ENCODE measurements at places on chromosomes 11 and 22.
A peak's percentile ranks its signal among the peaks of the same experiment; 100 is the strongest.

GRCh38 chr11:1927026-1927847 is 7.7 kb downstream of the TNNT3 start:
- DNase-seq = no peak

GRCh38 chr11:45560913-45561281 is 104.5 kb downstream of the CHST1 start:
- DNase-seq = peak; percentile 95

DNA sequence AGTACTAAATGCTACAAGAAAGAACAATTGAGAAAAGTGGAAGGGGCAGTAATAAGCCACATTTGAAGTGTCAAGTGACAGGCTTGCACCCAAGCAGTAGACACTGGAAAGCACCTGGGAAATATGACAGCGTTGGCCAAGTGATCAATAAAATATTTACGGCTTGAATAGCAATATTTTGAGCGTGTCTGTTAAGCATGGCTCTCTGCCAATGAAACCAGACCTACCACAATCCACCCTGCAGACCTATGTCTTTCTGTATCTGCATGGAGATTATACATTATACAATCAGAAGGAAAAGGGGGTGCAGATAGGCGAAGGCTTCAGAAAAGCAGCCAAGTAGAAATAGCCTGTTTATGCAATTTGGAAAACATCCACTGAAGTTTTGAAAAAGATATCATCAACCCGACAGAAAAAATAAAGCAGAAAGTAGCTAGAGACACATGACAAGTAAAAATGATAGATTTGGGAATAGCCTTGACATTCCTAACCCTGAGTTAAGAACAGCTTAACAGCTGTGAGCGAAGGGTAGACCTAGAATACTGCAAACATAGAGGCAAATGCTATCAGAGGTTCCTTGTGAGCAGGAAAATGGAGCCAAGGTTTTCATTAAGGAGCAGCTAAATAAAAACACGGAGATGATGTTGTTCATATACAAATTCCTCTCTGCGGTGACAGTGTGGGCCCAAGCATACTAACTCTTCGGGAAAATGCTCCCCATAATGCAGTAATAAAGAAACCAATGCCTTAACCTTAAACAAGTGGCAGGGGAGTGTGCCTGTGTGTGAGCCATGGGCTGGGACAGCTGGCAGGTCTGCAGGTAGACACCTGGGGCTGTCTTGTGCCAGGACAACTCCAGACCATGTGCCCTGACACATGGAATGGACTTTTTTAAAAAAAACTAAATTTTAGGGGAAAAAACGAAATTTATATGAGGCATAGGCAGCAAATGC is 71.3 kb downstream of the ETS1 start:
- DNase-seq = no peak

DNA sequence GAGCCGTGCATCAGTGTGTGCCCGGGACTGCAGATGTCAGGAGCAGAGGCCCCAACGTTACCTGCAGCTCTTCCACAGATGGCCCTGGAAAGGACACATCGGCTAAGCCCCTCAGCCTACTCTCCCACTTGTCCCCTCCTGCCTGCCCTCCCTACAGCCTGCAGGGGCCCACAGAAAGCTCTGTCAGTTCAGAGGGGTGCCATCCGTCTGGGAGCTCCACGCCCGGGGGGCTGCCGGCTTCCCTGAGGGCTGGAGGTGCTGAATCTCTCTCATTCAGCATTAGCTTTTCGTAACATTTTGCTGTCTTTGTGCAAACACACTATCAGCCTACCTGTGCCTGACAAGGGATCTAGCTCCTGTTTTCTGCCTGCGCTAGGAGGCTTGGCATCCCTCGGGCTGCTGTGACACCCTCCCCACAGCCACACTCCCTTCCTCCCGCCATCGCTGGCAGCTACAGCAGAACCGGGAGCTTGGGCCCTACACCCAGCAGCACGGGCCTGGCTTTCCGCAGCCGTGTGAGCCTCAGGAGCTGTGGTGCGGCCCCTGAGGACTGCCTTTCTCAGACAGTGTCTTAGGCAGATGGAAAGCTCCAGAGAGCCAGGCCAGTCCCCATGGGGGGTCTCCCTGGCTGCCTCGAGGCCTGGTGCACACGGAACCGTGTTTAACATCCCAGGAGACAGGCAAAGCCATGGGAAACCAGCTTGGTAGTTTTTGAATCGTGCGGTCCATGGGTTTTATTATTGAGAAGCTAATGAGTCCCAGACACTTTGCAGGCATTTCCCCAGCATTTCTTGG is 198.3 kb upstream of the B3GAT1 start:
- DNase-seq = no peak

DNA sequence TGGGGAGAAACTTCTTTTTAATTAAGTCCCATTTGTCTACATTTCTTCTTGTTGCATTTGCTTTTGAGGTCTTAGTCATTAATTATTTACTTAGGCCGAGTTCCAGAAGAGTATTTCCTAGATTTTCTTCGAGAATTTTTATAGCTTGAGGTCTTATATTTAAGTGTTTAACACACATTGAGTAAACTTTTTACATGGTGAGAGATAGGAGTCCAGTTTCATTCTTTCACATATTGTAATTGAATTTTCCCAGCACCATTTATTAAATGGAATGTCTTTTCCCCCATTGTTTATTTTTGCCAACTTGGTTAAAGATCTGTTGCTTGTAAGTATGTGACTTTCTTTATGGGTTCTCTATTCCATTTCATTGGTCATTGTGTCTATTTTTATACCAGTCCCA is 1344.0 kb upstream of the RAG2 start:
- no peak for DNase-seq

DNA sequence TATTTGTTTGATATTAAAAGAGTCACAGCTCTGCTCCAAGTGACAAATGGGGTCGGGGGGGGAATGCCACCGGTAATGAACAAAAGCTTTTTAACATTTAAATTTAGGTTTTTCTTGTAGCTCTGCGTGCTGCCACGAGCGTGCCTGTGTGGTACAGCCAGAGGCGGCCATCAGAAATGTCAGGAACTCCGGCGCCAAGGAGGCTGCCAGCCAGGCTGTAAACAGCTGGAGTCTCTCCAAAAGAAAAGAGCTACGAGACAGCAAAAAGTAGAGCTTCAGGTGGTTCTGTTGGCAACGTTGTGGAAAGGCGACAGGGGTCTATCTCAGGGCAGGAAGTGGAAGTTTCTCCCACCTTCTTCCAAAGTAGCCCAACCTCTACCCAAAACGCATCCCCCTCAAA is 532.8 kb downstream of the OPCML start:
- DNase-seq = no peak

DNA sequence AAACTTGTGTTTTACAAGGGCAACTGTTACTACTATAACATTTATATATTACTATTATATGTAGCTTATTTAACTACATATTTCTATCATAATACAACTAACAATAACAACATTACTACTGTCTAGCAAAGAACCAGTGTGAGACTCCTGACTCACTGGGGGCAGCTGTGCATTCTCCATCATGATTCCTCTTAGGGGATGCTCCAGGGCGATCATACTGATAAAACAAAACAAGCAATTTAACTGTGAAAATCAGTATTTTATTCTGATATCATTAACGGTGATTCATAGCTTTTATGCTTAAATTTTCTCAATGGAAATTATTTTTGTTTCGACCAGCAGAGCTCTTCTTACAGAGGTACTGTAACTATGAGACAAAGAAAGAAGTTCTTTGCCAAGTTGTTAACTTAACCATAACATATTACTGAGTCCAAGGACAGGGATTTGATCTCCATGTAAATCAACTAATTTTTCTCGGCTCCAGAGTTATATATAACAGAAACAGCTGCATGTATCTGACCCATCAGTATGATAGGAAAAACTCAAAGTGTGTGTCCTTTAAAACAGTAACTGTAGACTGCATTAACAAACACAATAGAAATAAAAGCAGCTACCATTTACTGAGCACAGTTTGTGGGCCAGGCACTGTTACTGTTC is 24.8 kb upstream of the FNBP4 start:
- DNase-seq = no peak

- DNase-seq = no peak
Measured at GRCh38 chr11:40838181-40838683, 621.2 kb downstream of the LRRC4C start.

DNA sequence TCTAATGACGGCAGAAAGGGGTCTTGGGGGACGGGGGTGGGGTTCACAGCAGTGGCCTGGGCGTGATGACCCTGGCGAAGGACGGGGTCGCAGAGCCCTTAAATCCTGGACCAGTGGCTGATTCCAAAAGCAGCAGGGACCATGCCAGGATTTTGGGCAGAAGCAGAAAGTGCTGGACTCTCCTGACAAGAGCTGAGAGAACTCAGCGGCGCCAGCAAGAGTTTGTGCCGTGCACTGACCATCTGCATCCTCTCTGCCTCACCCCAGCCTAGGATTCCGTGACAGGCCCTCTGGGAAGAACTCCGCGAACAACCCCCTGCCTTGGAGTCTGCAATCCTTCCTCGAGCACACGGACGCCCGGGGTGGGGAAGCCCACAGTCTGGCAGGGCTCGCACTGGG is 644 bp upstream of the NDUFV1 start:
- DNase-seq = no peak
